ENCODE measurements at places on chromosomes 12 and 14.
A peak's percentile ranks its signal among the peaks of the same experiment; 100 is the strongest.

- DNase-seq, result peak; percentile 64
Measured at GRCh38 chr12:122669397-122670070, 33.6 kb downstream of the HCAR2 start.

GRCh38 chr12:97151481-97151880 lies 244.4 kb downstream of the NEDD1 start:
- DNase-seq, result no peak

DNA sequence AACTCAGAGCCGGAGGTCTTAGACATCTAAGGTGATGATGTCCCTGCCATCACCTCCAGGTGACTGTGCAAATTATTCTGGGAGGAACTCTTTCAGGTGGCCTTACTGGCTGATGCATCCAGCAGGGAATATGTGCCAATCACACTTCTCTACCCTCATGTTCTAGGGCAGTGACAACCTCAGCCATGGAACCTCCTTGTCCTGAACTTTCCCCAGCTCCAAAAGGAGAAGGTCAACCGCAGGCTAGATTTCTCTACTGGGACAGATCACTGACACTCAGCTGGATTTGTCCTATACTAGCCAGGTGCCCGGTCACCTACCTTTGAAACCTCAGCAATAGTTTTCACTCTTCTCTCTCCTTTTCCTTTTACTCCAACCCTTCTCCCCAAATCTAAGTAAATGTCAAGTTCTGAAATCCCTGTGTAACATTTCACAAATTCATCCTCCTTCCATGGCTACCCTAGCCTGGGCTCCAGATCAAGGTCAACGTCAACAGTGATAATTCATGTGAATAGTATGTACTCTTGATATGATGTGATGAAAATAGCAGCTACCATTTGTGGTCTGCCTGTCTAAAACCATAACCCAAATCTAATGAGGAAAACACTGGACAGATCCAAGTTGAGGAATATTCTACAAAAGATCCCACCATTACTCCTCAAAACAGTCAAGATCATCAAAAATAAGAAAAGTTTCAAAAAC lies 115.0 kb upstream of the EGLN3 start:
- no peak for DNase-seq

GRCh38 chr12:57934819-57935218 lies 6.5 kb upstream of the ATP23 start:
- no peak for DNase-seq

DNA sequence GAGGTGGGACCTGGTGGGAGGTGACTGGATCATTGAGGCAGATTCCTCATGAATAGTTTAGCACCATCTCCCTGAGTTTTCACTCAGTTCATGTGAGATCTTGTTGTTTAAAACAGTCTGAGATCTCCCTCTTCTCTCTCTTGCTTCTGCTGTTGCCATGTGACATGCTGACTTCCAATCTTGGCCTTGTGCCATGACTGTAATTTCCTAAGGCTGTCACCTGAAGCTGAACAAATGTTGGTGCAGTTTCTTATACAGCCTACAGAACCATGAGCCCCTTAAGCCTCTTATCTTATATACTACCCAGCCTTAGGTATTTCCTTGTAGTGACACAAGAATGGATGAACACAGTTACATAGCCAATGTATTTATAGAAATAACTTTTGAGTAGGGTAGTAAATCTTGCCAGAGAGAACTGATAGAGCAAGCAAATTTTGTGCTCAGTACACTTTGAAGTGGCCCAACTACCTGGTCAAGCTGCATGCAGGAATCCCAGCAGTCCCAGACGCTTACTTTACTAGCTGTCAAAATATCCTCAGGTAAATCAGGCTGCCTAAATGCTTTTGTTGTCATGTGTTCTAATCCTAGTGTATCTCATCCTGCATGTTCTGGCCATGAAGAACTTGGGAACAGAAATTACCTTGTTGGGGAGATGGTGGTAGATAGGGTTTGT lies 445.6 kb upstream of the MIS18BP1 start:
- no peak for DNase-seq

- no peak for DNase-seq
Measured at GRCh38 chr14:99718811-99719192, 34.7 kb downstream of the CYP46A1 start.

GRCh38 chr12:26919216-26919555 lies 18.6 kb downstream of the INTS13 start:
- no peak for DNase-seq

GRCh38 chr14:29993143-29993542 lies 65.5 kb upstream of the PRKD1 start:
- DNase-seq, result no peak

DNA sequence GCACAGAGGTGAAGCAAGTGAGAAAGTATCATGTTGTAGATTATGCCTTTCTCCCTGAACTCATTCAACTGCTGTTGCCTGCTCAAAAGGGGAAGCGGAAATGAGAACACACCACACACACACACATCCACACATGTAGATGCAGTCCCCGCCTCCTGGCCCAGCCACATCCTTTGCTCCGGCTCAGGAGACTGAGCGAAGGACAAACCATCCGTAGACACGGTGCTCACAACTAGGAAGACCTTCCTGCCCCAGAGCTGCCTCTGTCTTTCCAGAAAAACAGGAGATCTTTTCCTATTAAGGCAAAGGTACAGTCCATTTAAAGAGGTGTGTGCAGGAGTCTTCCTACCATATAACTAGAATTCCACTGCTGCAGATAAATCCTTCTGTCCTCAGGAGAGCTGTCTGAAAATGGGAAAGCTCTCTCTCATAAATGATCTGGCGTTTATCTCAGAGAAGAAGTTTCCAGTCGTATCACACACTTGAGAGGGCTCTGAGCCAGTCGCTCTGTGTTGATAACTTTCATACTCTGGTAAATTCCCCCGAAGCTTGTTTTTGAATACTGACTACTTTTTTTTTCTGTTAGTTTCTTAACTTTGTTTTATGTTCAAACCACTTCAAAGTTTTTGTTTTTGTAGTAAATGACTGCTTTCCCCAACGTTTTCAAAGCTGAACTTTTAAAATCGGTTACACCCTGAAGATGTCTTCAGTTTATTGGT lies at the start of gene TESPA1:
Gene TESPA1 (minus strand): TSS at position 105 of the 719 bp plus-strand sequence. CDS start 10,200 bp downstream, outside the sequence.
- DNase-seq, result no peak

- DNase-seq, result no peak
Measured at GRCh38 chr14:57380935-57381334, 9.5 kb upstream of the NAA30 start.

GRCh38 chr14:87772854-87773253 lies 220.1 kb downstream of the GALC start:
- no peak for DNase-seq

GRCh38 chr12:108879615-108880254 lies at the start of gene DAO:
Gene DAO (plus strand): TSS chr12:108880092. CDS start chr12:108885007, 4,915 bp downstream.
- DNase-seq, result no peak

DNA sequence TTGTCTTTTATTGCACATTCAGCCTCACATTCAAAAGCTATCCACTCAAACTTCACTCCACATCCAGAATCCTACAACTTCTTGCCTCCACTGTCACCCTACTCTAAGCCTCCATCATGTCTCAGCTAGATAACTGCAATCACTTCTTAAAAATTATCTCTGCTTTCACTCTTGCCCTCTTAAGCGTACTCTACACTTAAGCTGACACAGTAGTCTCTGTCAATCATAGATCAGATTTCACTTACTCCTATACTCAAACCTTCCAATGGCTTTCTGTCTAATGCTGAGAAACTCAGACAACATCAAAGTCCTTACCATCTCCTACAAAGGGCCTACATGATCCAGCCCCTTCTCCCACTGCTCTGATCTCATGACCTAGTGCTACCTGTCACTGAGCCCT lies 304.1 kb downstream of the ITPR2 start:
- no peak for DNase-seq

GRCh38 chr14:102602421-102603292 lies 10.2 kb downstream of the RCOR1 start:
- no peak for DNase-seq

GRCh38 chr12:74537126-74537706 lies 419 bp upstream of the ATXN7L3B start:
- peak; percentile 69 for DNase-seq

GRCh38 chr14:54177019-54177418 lies 219.8 kb upstream of the CDKN3 start:
- DNase-seq, result no peak

DNA sequence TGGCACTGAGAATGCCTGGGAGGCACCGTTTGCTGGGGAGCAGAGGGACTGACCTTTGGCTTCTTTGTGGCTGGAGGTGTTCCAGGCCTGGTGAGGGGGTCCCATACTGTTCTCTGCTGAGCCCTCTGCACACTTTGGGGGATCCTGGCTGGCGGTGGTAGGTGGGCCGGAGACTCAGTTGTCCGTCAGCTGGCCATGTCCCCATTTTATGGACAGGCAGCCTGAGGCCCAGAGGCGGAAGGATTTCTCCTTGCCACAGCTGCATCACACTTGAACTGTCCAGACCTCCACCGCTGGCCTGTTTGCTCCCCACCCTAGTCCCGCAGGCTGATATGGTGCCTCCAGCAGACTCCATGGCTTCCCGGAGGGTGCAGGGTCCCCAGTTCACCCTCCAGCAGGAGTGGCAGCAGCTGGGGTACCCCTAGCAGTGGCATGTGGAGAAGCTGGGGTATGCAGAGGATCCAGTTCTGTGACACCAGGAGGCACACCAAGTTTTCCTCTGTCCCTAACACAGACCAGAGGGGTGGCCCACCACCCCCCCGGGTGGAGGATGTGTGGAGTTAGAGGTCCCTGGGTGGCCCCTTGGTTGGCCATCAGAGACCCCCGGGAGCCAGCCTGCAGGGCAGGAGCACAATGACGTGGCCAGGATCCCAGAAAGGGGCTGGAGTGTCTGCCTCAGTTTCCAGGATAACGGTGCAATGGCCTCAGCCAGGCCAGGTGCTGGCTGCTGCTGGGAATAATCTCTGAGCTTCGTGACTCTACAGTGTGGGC lies 14.8 kb downstream of the SLC25A29 start:
- DNase-seq, result no peak

DNA sequence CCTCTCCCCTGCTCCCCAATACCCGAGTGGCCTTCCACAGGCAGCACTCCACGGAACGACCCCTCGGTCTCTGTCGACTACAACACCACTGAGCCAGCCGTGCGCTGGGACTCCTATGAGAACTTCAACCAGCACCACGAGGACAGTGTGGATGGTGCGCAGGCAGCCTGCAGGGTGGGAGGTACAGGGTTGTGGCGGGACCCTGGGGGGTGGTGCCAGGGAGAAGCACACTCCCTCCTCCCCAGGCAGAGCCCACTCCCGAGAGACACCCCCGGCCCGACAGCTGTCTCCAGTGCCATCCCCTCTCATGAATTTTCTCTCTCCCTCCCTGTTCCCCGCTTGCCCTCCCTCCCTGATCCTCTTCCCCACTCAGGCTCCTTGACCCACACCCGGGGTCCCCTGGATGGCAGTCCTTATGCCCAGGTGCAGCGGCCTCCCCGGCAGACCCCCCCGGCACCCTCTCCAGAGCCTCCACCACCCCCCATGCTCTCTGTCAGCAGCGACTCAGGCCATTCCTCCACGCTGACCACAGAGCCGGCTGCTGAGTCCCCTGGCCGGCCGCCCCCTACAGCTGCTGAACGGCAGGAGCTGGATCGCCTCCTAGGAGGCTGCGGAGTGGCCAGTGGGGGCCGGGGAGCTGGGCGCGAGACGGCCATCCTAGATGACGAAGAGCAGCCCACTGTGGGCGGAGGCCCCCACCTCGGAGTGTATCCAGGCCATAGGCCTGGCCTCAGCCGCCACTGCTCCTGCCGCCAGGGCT lies 9.0 kb downstream of the TNS2 start:
- DNase-seq, result no peak

GRCh38 chr14:36767603-36768281 lies 106.1 kb downstream of the PAX9 start:
- no peak for DNase-seq

DNA sequence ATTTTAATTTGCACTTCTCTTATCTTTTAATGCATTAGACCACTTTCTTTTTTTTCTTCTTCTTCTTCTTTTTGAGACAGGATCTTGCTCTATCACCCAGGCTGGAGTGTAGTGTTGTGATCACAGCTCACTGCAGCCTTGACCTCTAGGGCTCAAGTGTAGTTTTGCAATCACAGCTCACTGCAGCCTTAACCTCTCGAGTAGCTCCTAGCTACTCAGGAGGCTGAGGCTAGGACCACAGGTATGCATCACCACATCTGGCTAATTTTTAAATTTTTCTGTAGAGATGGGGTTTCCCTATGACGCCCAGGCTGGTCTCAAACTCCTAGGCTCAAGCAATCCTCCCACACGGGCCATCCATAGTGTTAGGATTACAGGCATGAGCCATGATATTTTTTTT lies 12.7 kb downstream of the TMED8 start:
- no peak for DNase-seq

DNA sequence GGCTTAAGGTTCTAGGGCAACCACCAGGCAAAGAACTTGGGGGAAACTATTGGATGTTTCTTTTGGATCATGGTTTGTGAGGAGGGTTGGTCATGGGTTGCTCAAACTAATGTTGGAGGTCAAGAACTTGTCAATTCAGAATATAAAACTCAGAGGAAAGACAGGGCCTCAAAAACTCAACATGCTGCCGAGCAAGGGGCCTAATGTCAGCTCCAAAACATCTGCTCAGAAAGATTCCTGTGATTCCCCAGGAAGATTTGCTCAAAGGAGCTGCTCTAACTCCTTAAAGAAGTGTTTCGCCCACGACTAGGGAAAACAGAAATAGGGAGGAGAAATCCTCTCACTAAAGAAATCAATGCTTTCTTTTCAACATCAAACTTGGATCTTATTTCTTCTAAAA lies 3.7 kb upstream of the IGF1 start:
- no peak for DNase-seq

DNA sequence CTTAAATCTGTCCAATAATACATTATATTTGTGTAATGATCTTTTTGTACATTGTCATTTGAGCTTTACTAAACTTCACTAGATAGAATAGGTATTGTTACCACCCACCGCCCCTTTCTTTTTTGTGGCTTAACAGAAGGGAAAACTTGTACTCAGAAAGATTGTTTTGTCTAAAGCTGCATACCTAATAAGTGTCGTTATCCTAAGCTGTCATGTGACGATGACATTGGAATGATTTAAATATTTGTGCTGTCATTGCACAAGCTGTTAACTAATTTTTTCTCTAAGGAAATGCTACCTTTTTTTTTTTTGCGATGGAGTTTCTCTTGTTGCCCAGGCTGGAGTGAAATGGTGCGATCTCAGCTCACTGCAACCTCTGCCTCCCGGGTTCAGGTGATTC lies 3.6 kb downstream of the DIP2B start:
- DNase-seq, result no peak

DNA sequence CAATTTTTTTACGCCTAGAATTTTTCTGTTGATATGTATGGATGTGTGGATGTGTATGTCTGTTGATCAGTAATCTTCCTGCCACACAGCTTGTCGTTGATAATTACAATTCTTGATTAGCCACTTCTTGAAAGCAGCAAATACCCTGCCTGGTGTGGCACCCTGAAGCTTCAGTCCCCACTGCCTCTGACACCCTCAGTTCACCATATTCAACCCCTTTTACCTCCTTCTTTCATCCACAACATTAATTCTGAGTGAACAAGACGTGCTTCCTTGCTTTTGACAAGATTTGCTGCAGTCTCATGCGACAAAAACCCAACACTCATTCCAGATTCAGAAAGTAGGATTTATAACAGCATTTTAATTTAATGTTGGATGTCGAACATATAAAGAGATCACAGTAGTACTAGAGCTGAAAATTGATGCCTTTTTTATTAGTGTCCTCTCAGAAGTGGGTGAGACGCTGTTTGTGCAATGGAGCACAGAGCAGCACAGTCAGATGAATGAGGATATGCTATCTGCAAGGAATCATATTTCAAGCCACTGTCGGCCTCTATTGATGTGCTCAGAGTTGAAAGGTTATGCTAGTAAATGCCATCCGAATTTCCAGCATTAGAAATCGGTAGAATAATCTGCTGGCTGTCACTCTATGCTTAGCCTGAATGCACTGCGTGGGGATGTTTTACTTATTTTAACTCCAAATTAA lies 383.7 kb downstream of the EGLN3 start:
- no peak for DNase-seq

GRCh38 chr12:13496111-13496510 lies 299.6 kb downstream of the EMP1 start:
- DNase-seq, result no peak
